ENCODE measurements at places on chromosomes 5 and 9.

GRCh38 chr9:127970401-127971313 is 10.1 kb downstream of the EEIG1 start:
- peak; percentile 31 for DNase-seq

DNA sequence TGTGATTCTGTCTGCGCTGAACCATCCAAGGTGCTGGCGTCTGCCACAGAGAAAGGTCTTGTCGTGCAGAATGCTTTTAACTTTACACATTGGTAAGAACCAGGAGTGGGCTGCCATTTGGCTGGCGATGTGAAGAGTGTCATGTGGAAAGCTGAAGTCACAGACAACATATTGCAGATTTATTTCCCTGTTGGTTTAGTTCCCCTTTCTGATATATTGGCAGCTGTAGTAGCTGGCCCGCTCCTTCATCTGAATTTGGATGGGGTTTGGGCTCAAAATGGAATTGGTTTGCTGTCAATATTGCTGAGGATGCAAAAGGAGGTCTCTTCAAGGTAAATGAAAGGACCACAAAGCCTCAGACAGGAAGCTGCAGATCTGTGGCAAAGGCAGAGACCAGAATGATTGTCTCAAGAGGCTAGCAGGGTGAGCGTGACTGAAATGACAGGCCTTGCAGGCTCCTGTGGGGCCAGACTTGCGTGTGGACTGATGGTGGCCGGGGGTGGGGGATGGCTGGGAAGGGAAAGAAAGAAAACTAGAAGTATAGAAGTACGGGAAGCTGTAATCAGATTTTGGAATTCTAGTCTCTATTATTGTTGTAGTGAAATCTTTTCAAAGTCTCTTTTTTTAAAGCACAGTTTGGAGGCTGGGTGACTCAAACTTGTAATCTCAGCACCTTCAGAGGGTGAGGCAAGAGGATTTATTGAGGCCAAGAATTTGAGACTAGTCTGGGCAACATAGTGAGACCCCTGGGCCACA is 25.1 kb upstream of the CD180 start:
- no peak for DNase-seq

- DNase-seq: no peak
Measured at GRCh38 chr9:98021306-98022040, 35.1 kb upstream of the NANS start.

DNA sequence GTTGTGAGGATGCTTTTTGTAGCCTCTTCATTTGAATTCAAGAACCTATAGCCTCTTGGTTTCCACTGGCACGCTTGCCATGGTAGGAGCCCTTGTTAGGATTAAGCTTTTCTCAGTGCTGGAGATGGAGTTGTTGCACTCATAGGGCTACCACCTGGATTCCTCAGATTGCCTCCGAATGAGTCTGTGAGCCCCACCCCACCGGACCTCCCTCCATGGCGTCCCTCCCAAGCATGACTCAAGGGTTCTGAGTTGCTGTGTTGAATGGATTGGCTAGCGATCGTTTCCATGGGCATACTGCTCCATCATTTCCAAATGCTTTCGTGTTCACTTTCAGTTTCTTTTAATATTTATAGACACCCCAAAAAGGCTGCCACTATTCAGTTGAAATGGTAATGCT is 69.9 kb downstream of the DAPK1 start:
- no peak for DNase-seq

DNA sequence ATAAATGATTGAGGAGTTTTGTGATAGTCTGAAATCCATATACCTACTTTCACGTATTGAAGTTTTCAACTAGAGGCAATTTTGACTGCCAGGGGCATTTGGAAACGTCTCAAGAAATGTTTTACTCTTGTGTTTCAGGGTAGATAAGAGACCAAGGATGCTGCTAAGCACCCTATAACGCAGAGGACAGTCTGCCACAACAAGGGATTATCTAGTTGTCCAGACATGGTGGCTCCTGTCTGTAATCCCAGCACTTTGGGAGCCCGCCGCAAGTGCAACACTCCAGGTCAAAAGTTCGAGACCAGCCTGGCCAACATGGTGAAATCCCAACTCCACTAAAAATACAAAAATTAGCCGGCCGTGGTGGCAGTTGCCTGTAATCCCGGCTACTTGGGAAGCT is 133.7 kb upstream of the CCNG1 start:
- no peak for DNase-seq

DNA sequence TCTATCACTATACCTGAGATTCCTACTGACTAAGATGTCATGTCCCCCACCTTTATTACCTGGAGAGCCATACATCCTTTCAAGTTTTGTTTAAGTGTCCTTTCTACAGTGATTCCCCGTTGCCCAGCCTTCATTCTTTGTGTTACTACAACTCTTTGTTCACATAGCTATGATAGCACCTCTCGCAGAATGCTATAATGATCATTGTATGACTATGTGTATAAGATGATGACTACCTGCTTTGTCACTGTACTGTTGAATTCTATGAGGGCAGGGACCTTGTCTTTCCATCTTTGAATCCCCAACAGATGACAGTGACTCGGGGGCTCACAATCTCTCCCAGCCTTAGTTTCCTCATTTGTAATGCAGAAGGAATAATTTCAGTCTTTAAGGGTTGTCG is 361.2 kb downstream of the NPR3 start:
- DNase-seq: no peak

DNA sequence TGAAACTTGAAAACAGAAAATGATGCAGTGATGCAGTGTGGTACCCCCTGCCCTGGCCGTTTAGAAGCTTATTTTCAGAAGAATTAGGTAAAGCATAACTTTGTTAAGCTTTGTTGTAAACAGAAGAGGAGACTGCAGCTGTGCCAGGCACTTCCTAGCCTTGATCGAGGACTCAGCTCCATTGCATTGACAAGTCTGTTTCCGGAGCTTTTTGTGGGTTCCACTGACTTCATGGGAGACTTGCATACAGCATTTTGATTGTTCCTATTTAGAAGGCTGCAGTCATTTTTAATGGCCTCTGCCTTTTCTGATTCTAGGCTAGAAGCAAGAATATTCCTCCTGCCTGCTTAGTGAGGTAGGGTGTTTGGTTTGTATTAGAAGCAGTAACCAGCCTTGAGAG is 12.3 kb downstream of the MVB12B start:
- no peak for DNase-seq

GRCh38 chr5:172395483-172395882 is 58.8 kb downstream of the SH3PXD2B start:
- no peak for DNase-seq

DNA sequence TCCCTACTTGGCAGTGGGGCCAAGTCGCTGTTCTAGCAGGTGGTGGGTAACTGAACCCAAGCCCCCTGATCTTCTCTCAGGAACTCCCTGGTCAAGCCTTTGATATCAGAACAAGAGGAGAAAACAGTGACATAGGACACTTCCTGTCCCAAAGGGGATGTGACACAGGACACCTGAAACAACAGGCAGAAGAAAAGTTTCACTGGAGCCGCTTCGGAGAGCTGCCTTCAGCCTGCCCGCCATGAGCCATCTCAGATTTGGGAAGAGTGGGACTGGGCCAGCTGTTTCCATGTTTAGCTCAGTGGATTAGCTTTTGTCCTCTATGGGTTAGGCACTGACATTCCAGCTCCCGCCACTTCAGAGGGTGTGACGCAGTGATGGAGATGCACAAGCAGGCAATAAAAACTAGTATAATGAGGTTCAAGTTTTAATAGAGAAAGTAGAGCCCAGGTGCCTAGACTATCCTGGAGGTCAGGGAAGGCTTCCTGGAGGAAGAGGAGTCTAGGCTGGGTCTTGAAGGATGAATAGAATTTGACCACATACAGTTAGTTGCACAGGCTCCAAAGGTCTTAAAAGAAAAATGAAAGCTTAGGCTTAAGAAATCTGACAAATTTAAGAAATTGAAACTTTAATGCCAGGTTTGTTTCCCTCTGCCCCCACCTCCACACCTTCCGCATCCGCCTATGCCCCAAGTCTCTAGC is 104.1 kb upstream of the SPRY4 start:
- no peak for DNase-seq

GRCh38 chr5:58635416-58635815 is 52.5 kb downstream of the RAB3C start:
- no peak for DNase-seq

DNA sequence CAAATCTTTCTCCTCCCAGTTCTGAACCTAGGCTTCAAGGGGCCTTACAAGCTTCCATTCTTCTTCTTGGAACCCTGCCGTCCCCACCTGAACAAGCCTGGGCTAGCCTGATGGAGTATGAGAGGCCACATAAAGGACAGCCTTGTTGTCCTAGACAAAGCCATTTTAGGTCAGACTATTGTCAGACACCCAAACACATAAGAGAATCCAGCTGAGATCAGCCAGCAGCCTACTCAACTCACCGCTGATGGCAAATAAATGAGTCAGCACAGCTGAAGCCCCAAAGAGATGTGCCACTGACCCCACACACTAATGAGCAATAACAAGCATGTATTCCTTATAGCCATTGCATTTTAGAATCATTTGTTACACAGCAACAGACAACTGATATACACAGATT is 33.8 kb downstream of the SVEP1 start:
- DNase-seq: no peak

DNA sequence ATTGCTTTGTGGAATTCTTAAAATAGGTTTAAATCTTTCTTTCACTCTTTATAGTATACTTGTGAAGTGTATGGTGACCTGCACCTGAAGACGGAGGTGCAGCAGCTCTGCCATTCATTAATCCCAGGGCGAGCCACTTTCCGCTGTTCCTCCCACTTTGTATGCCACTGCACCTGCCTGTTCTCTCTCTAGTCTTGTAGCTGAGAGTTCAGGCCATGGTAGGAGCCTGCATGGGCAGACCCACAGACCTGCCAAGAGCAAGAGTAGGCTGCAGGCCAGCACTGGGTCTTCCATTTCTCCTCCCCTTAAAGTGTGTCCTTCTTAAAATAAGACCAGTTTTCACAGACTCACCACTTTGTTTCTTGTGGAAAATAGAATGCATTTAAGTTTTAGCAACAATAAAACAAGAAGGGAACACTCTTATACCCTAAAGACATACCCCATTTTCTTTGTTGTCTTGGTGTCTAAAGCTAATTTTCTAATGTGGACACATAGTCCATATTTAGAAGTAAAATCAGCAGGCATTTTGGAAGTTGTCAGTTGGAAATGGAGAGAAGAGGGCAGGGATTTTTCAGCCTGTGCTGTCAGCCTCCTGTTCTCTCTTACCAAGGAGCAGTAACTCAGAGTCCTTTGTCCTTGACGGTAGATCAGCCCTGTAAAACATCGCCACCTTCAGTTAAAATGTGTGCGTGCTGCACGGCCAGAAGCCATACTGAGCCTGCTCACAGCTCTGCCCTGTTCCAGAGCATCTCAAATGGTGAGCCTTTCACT is 103.2 kb downstream of the SNCAIP start:
- DNase-seq: no peak

DNA sequence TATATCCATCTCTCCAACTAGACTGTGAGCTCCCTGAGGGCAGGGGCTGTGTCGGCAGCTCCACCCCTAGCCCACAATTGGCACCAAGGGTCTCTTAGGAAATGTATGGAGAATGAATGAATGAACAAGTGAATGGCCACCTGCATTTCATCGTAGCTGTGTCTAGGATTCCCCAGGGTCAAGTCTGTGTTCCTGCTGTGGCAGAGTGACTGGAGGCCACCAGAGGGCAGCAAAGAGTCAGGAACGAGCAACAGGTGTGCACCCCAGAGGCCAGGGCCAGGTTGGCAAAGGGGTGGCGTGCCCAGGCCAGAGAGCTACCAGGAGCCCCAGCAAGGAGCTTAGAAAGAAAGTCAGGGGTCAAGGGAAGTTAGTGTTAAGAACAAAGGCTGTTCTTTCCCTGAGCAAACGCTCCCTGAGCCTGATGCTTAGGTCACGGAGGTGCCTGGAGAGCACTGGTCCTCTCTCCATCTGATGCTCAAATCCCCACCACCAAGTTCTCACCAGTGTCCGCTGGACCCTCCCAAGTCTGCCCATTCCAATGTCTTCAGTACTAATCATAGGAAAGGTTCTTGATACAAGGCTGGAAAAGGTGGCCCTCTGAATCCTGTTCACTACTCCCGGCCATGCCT is 160.7 kb downstream of the PAX5 start:
- peak; percentile 46 for DNase-seq

DNA sequence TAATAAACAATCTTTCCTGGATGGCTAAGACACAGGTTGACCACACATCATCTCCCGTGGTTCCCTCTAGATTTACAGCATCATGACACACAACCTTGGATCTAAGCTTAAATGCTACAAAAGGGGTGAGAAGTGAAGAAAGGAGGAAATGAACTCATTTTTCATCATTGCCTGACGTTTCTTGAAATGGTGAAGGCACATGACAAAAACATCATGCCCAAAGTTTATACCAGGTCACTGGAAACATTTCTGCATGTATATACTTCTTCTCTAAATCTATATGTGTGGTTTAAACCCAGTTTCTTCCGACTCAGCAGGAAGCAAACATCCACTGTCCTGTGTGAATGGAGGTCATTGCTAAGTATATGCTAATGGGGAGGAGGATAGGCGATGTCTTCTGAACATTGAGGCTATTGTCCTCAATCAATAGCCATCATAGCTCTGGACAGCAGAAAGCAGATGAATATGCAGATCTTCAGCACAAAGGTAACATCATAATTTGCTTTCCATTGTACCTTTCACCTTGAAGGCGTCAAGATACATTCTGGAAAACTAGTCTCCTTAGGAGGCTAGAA is 137.4 kb downstream of the MED27 start:
- DNase-seq: no peak

Data from stimulated activated CD4-positive, alpha-beta T cell treated with anti-CD3 and anti-CD28 coated beads, TNF-alpha, amount 100 ng/mL, for 4 hours (primary cell).